Activated T-helper 9 cell treated with anti-CD3 and anti-CD28 coated beads, Interleukin-2, amount 50 U/mL, for 16 hours (primary cell): ENCODE measurements at places on chromosomes 12 and 14.

- DNase-seq: no peak
These were observed 76.3 kb downstream of the MIA2 start for GRCh38 chr14:39310051-39310450.

- no peak for DNase-seq
These were observed 43.1 kb upstream of the A2ML1 start for GRCh38 chr12:8779281-8779680.

DNA sequence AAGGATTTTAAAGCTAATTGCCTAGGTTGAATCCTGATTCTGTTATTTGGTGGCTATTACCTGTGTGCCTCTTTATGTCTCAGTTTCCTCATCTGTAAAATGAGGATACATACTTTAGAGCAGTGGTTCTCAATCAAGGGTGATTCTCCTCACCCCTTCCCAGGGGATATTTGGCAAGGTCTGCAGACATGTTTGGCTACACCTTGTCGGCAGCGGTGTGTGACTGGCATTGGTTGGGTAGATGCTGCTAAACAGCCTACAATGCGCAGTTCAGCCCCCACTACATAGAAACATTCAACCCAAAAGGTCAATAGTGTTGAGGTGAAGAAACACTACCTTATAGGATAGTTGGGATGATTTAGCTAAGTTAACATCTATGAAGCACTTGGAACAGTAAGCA is 23.4 kb downstream of the LDHB start:
- DNase-seq: no peak

DNA sequence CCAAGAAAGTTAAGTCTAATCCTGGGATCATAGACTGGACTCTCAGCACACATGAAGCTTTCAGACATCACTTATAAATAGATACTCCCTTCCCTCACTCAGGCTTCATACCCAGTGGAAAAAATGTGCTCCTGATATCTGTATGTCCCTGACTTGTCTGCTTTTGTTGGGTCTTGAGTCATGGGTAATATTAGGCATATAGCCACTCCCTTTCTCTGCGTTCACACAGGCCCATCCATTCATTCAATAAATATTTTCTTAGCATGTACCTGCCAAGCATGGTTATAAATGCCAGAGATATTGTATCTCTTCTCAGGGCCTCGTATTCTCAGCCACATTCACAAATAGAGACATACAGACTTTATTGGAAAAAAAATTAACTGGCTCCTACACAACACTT is 43.5 kb downstream of the COX16 start:
- no peak for DNase-seq

DNA sequence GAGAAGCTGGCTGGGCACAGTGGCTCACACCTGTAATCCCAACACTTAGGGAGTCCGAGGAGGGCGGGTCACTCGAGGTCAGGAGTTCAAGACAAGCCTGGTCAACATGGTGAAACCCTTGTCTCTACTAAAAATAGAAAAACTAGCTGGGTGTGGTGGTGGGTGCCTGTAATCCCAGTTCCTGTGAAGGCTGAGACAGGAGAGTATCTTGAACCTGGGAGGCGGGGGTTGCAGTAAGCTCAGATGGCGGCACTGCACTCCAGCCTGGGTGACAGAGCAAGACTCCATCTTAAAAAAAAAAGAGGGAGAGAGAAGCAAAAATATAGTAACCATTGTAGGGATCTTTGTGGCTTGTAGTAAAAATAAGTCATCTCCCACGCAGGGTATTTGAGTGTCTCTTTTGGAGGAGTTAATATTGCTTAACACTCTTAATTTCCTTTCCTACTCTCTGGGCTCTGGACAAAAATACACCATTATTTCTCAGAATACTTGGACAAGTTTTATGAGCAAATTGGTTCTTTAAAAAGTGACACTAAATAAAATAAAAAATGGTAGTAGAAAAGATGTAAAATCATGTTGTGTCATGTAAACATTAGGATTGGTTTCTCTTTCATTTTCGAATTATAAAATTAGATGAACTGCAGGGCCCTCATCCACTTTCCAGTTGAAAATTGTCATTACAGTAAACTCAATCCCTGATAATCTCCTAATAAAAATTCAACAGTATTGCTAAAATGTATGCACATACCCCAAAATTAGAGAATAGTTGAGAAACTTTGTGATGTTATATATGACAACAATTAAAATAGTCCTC is 61.1 kb upstream of the C12orf71 start:
- DNase-seq: no peak

GRCh38 chr14:68513838-68514607 is 278.8 kb downstream of the ZFP36L1 start:
- DNase-seq: no peak

DNA sequence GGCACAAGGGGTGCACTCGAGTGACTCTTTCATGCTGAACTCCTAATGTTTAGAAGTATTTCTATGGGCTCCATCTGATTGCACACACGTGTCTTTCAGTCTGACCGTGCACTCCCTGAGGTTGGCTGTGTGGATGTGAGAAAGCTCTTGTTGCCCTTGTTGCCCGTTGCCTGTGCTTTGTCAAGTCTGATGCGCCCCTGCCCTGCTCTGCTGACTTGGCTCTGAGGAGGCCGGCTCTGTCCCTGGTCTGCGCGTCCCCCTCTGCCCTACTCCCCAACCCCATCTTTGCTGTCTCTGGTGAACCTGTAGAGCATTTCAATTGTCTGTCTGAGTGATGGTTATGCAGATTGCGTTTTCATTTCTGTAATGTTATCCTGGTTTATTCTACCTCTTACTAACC is 802.3 kb downstream of the NRXN3 start:
- DNase-seq: no peak

- DNase-seq: no peak
These were observed 19.3 kb downstream of the ATP2B1 start for GRCh38 chr12:89689306-89689705.

- DNase-seq: no peak
These were observed 9.1 kb upstream of the GPRC5A start for GRCh38 chr12:12882288-12882687.

- no peak for DNase-seq
These were observed 1.9 kb upstream of the LLPH start for GRCh38 chr12:66132408-66132807.

DNA sequence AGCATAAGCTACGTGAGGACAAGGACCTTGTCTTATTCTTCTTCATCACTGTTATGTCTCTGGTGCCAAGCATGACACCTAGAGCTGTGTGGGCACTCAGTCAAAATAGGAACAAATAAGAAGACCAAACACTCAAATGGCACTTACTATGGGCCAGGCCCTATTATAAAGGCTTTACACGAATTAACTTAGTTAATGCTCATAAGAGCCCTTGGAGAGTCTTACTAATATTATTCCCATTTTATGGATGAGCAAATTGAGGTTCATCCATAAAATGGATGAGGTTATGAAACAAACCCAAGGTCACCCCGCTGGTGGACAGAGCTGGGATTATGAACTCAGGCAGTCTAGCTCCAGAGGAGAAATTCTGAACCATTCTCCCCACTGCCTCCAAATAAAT is 47.7 kb downstream of the ISCA2 start:
- DNase-seq: no peak

GRCh38 chr14:104680056-104680805 is 9.2 kb upstream of the INF2 start:
- no peak for DNase-seq

- DNase-seq: no peak
These were observed 85.9 kb downstream of the SSPN start for GRCh38 chr12:26281320-26281719.

DNA sequence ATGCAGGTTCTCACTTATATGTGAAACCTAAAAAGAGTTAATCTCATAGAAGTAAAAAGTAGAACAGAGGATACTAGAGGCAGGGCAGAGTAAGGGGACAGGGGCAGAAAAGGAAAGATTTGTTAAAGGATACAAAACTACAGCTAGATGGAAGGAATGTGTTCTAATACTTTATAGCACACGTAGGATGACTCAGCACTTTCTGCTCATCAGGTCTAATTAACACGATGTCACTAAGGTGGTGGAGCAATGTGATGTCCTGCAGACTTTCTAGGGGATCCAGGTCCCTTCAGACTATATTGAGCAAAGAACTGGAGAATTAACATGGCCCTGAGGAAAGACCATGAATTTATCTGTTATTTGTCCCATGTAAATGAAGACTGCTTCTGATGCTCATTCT is 80.8 kb upstream of the CMKLR1 start:
- no peak for DNase-seq

GRCh38 chr12:49776858-49777257 is 35.5 kb downstream of the TMBIM6 start:
- DNase-seq: no peak

- no peak for DNase-seq
These were observed 291.2 kb downstream of the AKAP6 start for GRCh38 chr14:32620303-32620702.

- DNase-seq: no peak
These were observed 12.1 kb downstream of the MDM1 start for GRCh38 chr12:68319988-68320623.

GRCh38 chr12:68619541-68619940 is 8.8 kb downstream of the RAP1B start:
- no peak for DNase-seq

DNA sequence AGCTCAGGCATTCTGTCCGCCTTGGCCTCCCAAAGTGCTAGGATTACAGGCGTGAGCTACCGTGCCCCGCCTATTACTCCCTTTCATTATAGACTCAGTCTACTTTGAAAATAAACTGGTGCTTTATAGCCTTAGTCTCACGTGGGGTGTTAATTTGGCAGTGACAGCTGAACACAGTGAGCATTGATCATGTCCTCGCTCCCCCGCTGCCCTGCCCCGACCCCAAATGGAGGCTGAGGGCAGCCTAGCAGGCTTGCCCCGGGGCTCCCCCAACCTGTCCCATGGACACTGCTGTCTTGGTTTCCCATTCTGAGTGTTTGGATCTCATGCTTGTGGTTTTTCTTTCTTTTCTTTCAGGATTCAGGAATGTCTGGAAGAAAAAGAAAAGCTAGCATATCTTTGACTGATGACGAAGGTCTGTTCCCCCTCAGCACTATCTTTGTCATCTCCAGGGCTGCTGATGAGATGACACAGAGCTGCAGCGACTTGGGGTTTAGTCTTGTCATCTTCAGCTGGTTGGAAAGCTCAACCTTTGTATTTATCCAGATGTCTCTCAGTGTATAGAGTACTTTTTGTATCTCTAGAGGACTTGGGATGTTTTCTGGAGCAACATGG is 42.2 kb downstream of the EP400 start:
- DNase-seq: no peak

DNA sequence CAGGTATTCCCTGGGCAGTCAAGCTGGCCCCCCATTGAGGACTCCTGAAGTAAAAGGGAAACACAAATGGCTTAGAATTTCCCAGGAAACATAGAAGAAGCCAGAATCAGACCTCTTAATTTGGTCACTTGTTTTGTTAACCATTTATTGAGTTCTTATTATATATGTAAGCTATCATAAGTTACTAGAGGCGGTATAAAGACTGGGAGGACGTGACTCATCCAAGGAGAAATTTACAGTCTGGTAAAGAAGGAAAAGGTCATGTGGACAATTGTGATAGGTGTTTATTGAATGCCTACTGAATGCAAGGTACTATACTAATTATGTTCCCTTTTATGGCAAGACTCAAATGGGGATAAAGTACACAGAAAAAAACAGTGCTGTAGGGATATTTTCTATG is 146.7 kb downstream of the DYRK2 start:
- no peak for DNase-seq
